ENCODE measurements at places on chromosomes 5 and 9.

- no peak for DNase-seq
Observed at GRCh38 chr5:169705322-169705721, 68.2 kb downstream of the DOCK2 start.

- peak; percentile 37 for DNase-seq
Observed at GRCh38 chr9:135468854-135469521, 10.6 kb upstream of the PPP1R26 start.

DNA sequence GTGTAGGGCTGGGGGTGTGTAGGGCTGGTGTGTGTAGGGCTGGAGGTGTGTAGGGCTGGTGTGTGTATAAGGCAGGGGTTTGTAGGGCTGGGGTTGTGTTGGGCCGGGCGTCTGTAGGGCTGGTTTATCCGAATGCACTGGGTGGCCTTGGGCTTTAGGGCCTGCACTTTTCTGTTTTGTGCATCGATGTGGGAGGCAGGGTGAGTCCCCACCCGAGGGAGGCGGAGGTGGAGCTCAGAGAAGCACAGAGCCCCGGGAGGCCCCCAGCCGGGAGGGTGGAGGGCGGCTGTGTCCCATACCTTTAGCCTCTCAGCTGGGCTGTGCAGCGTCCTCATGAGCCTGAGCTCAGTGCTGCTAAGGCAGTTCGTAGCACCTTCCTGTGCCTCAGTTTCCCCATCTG lies 13.5 kb downstream of the COL5A1 start:
- DNase-seq: no peak

DNA sequence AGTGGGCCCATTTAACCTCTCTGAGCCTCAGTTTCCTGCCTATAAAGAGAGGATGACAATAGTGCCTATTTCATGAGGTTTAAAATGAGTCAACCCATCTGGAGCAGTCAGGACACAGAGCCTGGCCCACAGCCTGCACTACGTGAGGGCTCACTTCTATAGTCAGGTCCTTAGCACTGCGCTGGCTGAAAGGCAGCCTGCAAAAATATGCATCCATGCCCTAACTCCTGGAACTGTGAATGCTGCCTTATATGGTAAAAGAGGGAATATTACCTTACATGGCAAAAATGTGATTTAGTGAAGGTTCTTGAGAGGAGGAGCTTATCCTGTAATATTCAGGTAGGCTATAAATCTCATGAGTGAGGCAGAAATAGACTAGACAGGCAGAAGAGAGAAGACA lies 98.5 kb downstream of the GABBR2 start:
- DNase-seq: no peak

DNA sequence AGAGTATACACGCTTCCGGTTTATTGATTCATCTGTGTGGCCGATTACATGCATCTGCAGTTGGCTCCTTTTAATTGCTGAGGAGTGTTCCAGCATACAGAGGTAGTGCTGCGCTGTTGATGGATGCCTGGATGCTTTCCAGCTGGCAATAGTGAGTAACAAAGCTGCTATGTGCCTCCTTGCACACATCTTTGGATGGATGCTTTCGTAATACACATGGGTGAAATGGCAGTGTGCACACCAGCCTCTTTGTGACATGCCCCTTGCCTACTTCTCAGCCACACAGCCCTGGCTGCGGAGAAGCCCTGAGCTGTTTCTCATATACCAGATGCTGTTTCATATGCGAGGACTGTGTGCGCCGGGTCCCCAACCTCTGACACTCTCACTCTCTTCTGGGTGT lies 151.0 kb downstream of the GADD45G start:
- DNase-seq: no peak

DNA sequence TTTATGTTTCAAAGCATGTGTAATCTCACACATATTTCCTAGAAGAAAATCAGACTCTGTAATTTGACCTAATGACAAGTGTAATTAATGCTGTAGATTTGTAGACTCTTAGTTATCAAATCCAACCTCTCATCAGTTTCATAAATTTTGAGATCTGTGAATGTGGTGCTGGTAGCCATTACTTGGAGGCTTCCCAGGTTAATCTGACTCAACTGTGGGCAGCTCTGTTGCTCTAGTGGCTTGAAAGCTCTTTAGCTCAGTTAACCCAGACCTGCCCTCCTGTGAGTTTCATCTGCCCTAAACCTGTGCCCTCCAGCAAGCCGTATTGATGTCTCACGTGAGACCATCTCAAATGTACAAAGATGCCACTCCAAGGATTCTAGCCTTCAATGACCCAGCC lies 323.4 kb downstream of the FBXL7 start:
- no peak for DNase-seq

DNA sequence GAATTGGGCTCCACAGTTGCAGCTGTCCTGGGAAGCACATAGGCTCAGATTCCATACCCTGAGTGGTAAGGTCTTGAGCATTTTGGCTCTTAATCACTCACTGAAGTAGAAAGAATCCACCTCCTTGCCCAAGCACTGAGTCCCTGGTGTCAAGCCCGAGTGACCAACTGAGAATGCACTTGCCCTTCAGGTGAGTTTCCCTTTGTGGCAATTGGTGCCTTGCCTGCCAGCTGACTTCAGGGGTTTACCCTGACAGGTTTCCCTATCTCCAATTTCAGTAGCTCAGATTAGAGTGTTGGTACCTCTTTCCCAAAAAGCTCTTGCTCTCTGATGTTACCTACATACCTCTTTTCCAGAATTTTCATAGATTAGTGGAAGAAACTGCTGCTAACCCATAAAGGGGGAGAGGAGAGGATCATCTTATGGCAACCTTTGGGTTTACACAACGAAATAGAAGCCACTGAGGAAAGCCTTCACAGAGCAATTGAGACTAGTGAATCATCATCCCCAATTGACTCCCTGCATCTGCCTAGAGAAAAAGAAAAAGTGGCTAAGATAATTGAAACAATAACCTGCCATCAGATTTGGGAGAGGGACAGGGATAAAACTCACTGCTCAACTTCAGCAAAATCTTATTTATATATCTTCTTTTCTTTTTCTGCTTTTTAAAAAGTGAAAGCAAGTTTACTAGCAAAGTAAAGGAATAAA lies 48.6 kb downstream of the CCL28 start:
- DNase-seq: no peak

- no peak for DNase-seq
Observed at GRCh38 chr9:72950875-72951442, 1.9 kb downstream of the ALDH1A1 start.

DNA sequence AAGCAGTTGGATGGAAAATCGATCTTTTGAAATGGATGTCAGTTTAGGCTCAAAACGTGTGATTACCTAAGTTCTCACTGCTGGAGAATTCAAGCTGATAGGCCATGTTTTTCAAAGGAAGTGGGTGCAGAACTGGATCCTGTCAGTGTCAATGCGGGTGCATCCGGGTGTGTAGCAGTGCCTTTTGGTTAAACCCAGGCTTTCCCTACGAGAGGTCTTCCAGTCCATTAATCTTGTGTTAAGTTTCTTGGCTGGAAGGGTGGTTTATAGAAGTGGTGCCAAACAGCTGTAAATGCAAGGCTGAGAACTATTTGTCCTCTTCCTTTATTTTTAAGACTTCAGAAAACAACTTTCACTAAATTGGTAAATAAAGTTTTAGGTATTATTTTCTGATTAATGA lies 71.9 kb downstream of the DAPK1 start:
- no peak for DNase-seq

DNA sequence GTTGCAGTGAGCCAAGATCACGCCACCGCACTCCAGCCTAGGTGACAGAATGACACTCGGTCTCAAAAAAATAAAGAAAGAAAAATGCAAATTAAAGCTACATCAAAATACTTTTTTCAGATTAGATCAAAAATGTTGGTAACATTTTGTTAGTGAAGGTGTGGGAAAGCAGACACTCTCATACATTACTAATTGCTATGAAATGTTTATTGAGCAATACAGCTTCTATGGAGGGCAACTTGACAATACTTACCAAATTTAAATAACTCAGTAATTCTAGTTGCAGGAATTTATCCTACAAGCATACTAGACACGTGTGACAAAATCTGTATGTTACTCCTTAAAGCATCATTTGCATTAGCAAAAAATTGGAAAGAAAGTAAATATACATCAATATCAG lies 4.1 kb downstream of the TRIM23 start:
- DNase-seq: no peak

- DNase-seq: no peak
Observed at GRCh38 chr9:135300346-135301141, 179.0 kb upstream of the PPP1R26 start.

GRCh38 chr5:33257807-33258429 lies 182.8 kb upstream of the TARS1 start:
- DNase-seq: no peak

GRCh38 chr9:32455738-32456137 lies 70.3 kb downstream of the RIGI start:
- no peak for DNase-seq

DNA sequence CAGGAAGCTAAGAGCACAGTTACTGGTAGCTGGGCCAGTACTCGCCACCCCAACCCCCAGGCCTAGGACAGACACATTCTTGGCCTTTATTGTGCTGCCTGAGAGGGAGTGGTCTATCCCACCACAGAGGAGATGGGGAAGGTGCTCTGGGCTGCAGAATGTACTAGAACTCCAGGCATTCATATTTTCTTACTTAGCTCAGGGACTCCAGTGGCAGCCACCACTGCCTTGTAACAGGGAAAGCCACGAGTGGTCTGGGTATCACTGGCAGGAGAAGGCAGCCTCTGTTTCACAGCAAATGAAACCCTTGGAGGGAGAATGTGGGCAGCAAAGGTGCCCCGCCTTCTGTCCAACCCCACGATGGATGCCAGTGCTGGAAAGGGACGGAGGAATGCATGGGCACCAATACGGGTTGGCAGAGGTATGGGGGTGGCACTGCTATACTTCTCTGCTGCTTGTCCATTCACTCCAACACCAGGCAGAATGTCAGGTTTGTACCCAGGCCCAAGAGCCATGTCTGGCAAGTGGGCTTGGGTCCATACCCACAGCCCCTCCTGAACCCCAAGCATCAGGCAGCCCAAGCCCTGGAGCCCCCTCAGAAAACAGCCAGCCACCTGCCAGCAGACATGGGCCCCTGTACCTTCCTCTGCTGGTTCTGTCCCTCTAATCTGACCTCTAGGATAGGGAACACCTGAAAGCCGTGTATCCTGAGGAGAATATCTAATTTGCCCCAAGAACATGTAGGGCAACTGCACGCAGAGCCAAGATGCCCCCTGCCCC lies 4.6 kb downstream of the SEPTIN8 start:
- no peak for DNase-seq

- DNase-seq: no peak
Observed at GRCh38 chr5:52985306-52985705, 3.8 kb upstream of the ITGA2 start.

GRCh38 chr5:110932755-110933488 lies 138.6 kb upstream of the TSLP start:
- no peak for DNase-seq

DNA sequence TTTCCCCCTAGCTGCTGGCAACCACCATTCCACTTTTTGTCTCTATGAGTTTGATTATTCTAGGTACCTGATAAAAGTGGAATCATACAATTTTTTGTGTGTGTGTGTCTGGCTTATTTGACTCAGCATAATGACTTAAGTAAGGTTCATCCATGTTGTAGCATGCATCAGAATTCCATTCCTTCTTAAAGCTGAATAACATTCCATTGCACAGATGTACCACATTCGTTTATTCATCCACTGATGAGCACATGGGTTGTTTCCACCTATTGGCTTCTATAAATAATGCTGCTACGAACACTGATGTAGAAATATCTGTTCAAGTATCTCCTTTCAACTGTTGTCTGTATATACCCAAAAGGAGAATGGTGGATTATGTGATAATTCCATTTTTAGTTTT lies 33.7 kb downstream of the AP3B1 start:
- DNase-seq: no peak

DNA sequence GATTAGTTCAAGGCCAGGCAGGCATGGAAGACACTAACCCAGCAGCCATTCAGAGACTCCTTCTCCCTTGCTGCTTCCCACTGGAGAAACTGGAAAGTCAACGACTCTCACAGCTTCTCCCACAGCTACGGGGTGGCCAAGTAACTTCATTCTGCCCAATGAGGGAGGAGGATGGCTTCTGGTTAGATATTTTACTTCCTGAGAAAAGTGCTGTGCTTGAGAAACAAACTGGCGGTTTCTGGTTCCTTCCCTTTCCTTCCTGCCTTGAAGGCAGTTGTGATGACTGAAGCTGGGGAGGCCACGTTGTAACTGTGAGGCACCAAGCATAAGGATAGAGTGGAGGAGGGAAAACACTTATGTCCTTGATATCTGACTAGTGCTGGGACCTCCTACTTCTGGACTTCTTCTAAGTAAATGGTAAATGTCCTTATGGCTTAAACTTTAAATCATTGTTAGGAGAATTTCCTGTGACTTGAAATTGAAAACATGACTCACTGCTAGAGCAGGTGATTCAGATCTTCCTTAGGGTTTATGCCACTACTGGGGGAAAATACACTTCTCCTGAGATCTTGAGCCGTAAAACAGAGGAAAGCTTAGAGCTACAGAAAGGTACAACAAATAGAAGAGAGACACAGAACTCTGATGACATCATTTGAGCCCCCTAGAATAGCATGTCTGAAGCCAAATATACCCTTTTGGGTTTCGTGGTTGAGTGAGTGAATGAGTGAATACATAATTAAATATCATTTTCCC lies 3.1 kb upstream of the GNPDA1 start:
- no peak for DNase-seq

DNA sequence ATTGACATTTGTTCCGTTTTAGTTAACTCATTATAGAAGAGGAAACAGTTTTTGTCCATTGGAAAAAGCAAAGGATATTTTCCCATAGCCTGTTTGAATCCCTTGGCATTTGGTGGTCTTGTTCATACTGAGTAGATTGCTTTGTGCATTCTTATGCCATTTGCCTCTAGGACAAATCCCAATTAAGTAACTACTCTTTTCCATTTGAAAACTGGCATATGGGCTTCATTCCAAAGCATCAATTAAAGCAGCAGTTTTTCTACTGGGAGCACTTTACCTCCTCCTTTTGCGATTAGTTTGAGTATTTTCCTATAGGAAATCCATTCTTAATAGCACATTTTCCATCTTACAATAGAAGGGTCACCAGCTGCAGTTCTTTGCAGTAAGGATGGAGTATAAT lies 31.2 kb downstream of the GPR21 start:
- DNase-seq: no peak

DNA sequence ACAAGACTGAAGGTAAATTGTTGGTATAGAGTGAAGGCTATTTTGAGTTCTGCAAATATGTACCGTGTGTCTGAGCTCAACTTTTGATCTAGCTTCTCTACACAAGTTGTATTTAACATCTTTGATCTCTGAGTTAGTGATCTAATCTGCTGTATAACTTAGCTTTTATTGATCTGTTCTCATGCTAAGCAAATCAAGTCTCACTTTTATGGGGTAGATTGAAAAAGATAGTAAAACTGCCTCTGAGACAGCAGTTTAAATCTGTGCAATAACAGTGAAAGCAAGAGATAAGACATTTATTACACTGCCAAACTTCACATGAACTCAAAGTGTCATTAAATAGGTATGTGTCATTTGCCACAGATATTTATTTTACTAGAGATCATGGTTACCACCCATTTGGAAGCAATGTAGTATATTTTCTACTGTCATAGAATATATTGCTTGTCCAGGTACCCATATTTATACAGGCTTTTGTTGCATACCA lies 477.3 kb downstream of the ISL1 start:
- DNase-seq: no peak

All from stimulated activated CD4-positive, alpha-beta T cell treated with anti-CD3 and anti-CD28 coated beads, Interleukin-1b, Interleukin-23, amount 100 ng/mL, for 24 hours (primary cell).